ENCODE measurements at places on chromosomes 7 and 10.

- no peak for DNase-seq
Observed at GRCh38 chr10:50387007-50387731, 135.9 kb upstream of the ASAH2 start.

GRCh38 chr7:779480-779879, 52.4 kb upstream of the PRKAR1B start:
- no peak for DNase-seq

GRCh38 chr7:106918991-106919390, 53.9 kb downstream of the PIK3CG start:
- DNase-seq, result no peak

DNA sequence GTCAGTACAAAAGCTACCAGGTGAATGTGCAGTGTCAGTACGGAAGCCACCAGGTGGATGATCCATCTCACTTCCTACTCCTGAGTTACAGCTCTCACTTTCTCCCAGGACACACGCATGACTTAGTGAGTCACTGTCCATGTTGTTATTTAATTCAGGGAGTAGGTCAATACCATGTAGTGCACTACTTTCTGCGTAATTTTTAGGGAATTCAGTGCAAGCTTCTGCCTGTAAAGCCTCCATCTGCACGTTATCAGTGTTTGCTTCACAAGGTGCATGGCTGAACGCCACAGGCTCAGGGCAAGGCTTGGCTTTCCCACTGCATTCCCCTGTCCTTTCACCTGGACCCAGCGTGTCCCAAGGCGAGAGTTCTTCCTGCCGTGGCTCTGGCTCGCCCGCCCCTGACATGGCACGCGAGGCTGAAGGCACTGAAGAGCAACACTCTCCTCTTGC, 59.5 kb downstream of the LARP4B start:
- DNase-seq, result no peak

DNA sequence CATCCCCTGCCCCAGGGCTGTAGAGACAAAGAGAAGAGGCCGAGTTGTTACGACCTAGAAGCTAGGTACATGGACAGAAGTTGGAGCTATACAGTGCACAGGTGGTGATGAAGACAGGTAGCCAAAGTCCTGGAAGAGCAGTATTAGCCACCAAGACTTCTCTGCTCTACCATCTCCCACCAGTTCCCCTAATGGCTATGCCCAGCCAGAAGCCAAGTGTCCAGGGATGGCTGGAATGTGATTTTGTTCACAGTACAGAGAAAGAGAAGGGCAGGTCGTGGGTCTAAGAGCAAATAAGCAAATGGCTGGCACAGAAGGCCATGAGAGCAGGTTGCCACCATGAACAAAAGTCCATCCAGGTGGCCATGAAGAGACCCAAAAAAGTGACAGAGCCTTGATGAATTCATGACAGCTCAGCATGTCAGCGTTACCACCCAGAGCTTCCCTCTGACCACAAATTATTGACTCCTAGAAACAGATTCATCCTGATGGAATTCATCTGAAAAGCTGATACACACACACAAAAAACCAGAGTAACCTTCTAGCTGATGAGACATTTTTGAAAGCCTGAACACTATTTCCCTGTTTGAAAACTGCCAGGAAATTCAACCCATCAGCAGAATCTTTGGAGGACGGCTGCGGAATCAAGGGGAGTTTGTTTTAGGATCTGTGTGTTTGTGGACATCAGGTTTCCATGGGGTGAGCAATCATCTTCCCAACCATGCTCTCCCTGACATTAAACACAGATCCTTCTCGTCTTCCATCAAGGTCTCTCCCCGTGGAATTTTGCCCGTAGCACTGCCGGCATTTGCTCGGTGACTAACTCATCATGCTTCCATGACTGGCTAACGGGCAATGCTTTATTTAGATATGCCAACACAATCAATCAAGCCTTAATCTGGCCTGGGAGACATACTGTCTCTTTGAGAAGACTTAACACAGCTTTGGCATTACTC, 906.7 kb upstream of the AUTS2 start:
- DNase-seq, result peak; percentile 79

DNA sequence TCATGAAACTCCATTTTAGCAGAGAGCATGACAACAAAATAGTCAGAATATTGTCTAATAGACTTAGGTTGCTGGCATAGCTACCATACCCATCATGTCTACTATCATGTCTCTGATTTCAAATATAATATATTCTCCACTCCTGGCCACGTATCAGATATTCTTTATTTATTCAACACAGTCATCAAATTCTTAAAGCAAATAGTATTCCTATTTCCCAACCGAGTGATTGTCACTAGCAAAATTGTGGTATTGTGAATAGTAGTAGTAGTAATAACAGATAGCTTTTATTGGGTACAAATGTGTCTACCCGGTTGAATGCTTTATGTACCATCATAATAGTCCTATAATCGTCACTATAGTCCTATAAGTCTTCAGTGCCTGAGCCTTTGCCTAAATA, 918.6 kb downstream of the KCNMA1 start:
- no peak for DNase-seq

GRCh38 chr7:25356534-25357151, 128.4 kb upstream of the NPVF start:
- no peak for DNase-seq

Measured in RPMI7951 (cell line).